Body of pancreas (tissue), 4 donors: ENCODE measurements at places on chromosomes 2 and 18.

DNA sequence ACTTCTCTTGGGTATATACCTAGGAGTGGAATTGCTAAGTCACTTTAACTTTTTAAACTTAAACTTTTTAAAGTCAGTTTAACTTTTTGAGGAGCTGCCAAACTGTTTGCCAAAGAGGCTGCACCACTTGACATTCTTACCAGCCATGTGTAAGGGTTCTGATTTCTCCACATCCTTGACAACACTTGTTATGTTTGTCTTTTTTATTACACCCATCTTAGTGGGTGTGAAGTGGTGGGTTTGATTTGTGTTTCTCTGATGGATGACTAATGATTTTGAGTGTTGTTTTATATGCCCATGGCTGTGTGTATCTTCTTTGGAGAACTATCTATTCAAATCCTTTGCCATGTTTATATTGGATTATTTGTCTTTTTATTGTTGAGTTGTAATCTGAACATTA is 13.6 kb downstream of the ASAP2 start:
- no peak for DNase-seq

- DNase-seq: no peak
Measured at GRCh38 chr2:168034616-168035015, 212.8 kb downstream of the STK39 start.

DNA sequence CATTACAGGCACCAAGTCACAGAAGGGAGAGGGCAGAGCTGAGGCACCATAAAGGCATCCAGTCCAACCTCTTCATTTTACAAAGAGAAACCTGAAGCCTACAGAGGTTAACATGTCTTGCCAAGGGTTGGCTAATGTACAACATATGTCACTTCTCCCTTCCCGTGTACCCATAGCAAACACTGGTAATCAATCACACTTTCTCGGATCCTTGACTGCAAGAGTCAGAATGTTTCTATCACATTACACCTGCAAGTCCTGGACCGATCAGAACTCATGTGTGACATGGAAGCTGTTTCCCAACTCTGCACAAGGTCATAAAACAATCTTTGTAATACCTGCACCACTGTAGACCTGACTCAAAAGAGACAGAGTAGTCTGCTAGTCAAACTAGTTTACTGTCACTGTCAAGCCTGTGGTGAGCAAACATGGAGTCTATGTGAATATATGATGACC is 6.0 kb downstream of the ANKRD44 start:
- peak; percentile 11 for DNase-seq

GRCh38 chr2:175490360-175490791 is 308.9 kb upstream of the ATP5MC3 start:
- no peak for DNase-seq

- no peak for DNase-seq
Measured at GRCh38 chr2:136242100-136242499, 124.2 kb upstream of the CXCR4 start.

DNA sequence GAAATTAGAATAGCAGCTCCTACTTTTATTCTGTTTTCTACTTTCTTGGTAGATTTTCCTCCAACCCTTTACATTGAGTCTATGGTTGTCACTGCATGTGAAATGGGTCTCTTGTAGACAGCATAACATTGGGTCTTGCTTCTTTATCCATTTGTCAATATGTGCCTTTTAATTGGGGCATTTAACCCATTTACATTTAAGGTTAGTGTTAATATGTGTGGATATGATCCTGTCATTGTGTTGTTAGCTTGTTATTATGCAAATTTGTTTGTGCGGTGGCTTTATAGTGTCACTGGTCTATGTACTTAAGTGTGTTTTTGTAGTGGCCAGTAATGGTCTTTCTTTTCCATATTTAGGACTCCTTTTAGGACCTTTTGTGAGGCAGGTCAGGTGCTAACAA is 276.9 kb upstream of the SPHKAP start:
- no peak for DNase-seq
